ENCODE measurements at places on chromosomes 7 and 10.

DNA sequence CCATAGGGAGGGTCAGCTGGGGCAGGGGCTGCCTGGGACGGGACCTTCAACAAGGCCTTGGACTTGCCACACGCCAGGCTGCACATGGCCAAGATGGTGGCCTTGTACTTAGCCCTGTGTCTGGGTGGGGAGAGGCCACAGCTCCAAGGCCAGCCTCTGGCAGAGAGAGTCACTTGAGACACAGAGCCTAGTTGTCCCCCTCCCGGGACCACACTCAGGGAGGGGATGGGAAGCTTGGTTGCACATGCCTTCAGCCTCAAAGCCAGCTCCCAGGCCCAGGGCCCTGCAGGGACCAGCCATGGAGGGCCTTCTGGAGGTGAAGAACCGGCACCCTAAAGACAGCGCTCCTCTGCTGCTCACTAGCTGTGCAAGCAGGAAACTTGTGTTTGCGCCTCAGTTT is 16.7 kb downstream of the MMRN2 start:
- DNase-seq, result no peak

- DNase-seq, result no peak
These were observed 4.7 kb downstream of the MICALL2 start for GRCh38 chr7:1454542-1454941.

DNA sequence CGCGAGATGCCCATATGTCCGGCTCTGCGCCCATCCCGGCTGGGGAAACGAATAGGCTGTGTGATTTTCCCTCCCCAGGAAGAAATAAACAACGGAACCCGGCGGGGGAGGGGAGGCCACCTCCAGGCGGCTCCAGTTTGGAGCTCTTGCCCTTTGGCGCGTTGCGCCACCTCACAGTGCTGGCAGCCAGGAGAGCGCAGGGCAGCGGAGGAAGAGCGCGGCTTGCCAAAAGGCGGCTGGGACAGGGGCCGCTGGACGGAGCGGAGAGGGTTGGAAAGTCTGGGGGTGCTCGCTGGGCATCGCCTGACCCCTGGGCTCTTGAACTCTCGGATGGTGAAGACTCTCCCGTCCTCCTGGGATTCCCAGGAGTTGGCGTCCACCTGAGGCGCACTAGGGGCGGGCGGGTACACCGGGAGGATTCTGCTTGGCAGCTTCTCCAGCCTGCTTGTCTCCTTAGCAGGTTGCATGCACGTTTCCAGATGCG is 5.3 kb upstream of the NEUROG3 start:
- no peak for DNase-seq

DNA sequence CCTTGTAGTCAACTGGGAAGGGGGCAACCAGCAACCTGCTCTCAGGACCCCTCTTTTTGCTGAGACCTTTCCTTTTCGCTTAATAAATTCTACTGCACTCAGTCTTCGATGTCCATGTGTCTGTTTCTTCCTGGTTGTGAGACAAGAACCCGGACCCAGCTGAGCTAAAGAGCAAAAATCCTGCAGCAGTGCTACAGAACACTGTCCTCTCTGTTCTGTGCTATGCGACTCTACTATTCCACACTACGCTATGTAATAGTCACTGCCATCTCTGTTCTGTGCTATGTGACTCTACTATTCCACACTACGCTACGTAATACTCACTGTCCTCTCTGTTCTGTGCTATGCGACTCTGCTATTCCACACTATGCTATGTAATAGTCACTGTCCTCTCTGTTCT is 34.3 kb downstream of the DIP2C start:
- no peak for DNase-seq
